Activated CD4-positive, alpha-beta T cell treated with anti-CD3 and anti-CD28 coated beads, Interleukin-2, amount 50 U/mL, for 1 hour (primary cell): ENCODE measurements at places on chromosomes 16 and 17.

DNA sequence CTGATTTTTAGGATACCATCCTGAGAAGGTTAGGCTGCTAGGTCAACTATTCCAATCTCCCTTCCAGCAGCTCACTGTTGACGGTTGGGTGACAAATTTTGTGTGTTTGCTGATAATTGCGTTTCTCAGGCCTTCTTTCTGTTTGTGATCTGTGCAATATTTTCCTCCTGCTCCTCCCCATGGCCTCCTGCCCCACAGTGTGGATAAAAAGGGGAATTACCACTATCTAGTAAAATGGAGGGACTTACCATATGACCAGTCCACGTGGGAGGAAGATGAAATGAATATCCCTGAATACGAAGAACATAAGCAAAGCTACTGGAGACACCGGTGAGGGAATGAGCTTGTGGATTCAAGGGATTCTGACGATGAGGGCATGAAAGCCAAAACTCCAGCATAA lies 9.2 kb downstream of the CHD3 start:
- no peak for DNase-seq

- no peak for DNase-seq
Measured at GRCh38 chr16:638034-638543, 2.0 kb upstream of the METTL26 start.

DNA sequence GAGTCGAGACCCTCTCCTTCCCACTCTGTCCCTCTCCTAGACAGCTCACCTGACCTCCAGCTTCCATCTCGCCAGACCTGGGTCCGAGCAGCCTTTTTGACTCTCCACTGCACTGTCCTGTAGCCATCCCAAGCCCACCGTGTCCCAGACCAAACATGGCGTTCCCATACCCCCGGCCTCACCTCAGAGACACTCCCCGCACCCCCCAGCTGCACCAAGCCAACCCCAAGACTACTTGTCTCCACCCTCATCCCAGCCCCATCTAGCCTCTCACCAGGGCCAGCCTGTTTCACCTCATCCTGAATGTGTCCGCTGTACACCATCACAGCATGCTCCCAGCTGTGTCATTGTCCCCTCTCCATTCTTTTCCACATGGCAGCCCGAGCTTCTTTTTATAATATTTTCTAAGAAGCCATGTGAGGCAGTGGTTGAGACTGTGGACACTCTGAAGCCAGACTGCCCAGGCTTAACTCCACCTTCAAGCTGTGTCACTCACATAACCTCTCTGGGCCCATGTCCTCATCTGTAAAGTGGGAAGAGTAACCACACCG lies 1.5 kb downstream of the MYO15A start:
- DNase-seq: no peak

GRCh38 chr16:30740364-30741251 lies 7.6 kb upstream of the PHKG2 start:
- DNase-seq: no peak

GRCh38 chr17:43151880-43152456 lies 19.0 kb upstream of the NBR1 start:
- no peak for DNase-seq

DNA sequence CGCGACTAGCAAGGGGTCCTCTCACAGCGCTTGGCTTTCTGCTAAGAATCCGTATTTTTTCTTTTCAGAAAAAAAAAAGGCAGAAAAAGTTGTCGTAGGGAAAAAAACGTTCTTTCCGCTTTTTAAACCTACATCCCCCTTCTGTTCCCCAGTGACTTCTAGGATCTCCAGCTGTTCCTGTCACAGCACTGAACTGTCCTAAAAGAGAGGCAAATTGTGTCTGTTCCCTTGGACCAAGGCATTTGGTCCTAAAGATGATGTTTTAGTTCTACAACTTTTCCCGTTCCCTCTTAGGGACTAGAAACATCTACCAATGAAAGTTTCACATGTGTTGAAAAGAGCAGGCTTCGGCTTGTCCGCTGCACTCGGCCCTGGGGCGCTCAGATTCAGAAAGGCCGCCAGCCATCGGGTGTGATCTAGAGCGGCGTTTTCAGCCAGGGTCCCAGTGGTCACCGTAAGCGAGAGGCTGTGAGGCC lies 100.7 kb upstream of the CHMP6 start:
- DNase-seq: no peak

DNA sequence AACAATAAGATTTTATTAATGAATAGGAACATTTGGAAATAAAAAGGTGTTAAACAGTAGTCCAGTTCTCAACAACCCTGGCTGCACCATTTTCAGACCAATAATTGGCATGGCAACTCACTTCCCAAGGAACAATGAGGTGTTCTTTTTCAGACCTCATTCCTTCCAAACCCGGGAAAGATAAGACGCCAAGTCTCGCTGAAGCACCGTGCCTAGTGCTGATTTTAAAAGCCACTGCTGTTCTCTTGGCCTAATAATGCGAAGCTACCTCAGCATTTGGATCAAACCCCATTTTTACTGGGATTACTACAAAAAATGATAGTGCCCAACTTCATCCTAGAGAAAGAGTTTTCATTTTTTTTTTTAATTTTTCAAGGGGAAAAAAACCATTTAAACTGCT lies 75.2 kb upstream of the NOL11 start:
- no peak for DNase-seq
